ENCODE measurements at places on chromosomes 1 and 21.

GRCh38 chr1:22788254-22788661 lies 77.6 kb downstream of the EPHB2 start:
- DNase-seq: no peak

DNA sequence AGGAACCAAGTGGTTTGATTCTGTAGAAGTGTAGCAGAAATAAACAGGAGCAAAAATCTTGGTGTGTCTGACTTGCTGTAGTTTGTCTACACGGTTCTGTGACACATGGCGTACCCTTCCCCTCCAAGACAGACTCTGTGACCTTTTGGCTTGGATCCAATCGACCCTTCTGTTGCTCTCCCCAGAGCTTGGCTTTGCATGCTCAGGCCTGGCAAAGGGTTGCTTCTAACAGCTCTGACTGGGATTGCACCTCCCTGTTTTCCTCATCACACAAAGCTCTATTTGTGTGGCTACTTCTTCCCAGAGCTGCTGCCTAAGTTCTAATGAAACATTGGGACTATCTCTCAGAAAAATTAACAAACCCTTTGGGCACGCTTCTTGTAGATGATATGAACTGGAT lies 24.0 kb downstream of the NGF start:
- DNase-seq: no peak

GRCh38 chr1:98688110-98688739 lies 26.7 kb downstream of the SNX7 start:
- no peak for DNase-seq

- DNase-seq: no peak
Measured at GRCh38 chr1:9233241-9233941, 1.2 kb upstream of the H6PD start.

- DNase-seq: no peak
Measured at GRCh38 chr1:156922986-156923669, 2.7 kb downstream of the LRRC71 start.

DNA sequence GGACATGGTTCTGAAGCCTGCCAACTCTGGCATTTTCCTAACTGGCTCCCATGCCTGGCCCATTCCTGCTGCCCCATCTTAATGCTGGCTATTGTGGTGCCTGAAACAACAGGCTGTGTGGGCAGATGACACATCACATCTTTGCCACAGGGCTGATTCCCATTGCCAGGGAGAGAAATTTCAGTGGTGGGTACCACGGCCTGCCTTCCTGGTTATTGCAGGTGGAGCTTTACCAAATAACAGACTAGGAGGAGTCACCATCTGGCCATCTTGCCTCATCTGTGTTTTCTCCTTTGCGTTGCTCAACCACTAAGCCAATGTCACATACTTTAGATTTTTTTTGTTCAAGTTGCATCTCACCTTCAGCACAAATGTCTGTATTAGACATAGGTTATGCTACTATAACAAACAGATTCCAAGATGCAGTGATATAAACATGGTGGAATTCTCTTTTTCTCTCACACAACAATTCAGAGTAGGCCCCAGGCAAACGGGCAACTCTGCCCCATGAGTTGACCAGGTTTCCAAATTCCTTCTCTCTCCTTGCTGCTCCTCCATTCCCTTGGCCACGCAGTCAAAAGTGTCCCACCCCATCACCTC lies 14.1 kb downstream of the CDA start:
- no peak for DNase-seq

DNA sequence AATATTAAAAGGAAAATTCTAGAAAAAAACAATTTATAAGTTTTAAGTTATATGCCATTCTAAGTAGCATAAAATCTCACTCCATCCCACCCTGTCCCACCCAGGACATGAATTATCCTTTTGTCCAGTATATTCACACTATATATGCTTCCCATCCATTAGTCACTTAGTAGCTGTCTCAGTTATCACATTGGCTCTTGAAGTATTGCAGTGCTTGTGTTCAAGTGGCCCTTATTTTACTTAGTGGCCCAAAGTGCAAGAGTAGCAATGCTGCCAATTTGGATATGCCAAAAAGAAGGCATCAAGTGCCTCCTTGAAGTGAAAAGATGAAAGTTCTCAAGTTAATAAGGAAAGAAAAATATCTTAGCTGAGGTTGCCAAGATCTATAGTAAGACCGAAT lies 192.3 kb downstream of the KCNT2 start:
- DNase-seq: no peak

DNA sequence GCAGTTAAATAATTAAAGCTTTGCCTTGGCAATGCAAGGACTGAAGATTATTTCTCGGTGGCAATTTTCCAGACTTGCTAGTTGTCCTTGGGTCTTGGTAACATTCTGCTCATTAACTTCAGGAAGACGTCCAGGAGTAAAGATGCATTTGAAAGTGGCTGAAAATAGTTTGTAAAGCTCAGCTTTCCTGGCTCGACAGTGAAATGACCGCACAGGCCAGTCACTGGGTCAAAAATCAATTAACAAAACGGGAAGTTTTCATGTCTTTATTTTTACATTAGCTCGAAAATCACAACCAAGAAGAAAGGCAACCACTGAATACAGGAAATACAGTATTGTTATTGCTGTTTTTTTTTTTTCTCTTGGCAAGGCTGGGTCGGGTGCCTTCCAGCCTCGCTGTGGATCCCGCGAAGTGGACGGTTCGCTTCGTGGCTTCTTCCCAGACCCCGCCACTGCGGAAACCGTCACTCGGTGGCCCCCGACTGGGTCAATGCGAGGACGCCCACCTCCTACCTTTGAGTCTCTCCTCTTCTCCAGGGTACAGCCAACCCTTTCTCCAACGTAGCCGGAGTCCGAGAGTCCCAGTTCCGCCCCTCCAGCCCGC lies 479 bp upstream of the SNX7 start:
- DNase-seq: no peak

GRCh38 chr1:25810341-25811299 lies 9.1 kb upstream of the MTFR1L start:
- peak; percentile 72 for DNase-seq

DNA sequence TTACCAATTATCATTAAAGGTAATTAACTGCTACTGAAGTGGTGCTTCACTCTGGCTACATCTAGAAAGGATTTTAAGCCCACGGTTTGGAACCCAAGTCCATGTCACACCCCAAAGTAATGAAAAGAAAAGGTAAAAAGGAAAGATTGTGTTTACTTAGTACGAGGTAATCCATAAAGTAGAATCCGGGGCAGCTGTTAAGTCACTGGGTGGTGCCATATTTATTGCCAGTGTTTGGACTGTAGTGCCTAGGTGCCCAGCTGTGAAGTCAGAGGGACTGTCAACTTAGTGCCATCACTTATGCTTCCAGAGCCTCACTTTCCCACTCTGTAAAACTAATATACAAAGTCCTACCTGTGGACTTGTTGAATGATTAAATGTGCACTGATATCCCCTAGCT lies 52.2 kb upstream of the GRHL3 start:
- DNase-seq: no peak

- DNase-seq: peak; percentile 61
Measured at GRCh38 chr21:15065392-15066122, 757 bp upstream of the NRIP1 start.

GRCh38 chr1:152162792-152163463 lies 3.9 kb upstream of the RPTN start:
- no peak for DNase-seq

GRCh38 chr1:220797553-220797952 lies 10.8 kb downstream of the MTARC1 start:
- DNase-seq: no peak

DNA sequence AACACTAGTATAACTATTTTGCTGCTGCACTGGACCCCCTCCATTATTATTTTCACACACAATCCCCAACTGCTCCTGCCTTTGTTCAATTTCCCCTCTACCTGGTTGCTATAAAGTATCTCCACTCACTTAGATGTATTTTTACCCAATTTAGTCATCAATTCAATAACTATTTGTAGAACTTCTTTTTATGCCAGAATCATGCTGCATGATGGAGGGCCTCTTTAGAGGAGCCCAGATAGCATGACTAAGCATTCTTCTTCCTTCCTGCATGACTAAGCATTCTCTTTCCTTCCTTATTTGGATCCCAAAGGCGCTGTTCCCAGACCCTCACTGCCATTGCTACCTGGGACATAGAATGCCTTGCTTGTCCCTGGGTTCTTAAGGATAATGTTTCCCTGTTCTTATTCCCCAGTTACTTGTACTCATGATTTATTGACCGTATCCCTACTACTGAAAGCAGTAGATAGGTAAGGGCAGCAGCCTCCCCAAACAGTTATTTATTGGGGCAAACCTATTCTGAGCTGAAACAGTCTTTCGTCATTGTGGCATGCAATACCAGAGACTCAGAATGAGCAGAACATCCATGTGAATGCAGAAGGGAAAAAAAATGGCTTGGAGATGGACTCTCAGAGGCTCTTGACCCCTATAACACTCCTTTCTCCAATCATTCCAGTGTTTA lies 89.3 kb upstream of the AKT3 start:
- no peak for DNase-seq

DNA sequence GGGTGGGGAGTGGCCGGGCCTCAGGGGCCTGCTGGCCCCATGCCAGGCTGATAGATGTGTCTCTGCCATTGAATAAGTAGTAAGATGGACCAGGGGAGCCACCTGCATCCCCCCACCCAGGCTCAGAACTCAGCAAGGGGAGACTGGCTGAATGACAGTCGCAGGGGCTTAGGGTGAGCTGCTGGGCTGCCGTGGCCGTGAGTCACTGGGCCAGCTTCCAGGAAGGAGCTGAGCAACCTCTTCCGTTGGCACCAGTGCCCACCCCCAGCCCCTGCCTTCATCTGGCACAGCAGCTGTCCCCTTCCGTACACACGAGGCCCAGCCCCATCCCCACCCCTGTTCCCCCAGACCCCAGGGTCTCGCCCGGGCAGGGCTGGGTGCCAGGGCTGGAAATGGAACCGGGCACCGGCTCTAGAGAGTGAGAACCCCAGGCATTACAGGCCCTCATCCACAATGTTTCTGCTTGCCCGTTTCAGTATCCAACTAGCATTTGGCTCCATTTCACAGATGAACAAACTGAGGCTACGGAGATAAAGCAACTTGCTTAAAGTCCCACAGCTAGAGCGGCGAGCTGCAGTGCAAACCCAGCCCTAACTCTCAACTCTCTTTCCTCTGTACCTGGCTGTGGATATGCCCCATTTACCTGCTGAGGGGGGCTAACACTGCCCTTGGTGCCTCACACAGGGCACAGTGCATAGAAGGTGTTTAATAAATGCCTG lies 10.2 kb downstream of the WNT4 start:
- no peak for DNase-seq

- no peak for DNase-seq
Measured at GRCh38 chr1:65434760-65435159, 14.3 kb downstream of the LEPR start.

DNA sequence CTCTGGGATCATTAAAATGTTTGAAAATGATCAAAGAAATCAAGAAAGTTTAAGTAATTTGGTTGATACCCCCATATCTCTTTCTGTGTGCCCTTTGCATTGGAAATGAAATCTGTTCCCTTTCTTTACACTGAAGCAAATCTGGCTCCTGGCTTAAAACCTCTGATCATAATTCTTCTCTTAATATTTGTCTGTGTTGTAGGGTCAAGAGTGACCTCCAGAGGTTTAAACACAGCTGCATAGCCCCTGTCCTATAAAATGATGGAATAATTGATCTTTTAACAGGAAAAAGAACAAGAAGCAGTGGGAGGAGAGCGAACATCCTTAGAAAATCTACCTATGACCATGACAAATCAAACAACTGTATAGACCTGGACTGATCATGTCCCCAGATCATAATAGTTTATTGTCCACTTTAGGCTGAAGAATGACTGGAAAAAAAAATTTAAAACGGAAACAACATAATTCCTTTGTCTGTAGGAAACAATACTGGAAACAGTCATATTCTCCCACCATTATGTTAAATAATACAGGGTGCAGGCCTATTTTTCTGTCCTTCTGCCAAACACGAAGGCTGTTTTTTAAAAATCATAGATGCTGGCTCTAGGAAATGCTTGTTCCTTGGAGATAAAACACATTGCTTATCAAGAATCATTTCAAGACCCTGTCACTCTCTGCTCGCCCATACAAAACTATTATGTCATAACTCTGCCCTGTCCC lies 184.3 kb downstream of the NEGR1 start:
- no peak for DNase-seq

DNA sequence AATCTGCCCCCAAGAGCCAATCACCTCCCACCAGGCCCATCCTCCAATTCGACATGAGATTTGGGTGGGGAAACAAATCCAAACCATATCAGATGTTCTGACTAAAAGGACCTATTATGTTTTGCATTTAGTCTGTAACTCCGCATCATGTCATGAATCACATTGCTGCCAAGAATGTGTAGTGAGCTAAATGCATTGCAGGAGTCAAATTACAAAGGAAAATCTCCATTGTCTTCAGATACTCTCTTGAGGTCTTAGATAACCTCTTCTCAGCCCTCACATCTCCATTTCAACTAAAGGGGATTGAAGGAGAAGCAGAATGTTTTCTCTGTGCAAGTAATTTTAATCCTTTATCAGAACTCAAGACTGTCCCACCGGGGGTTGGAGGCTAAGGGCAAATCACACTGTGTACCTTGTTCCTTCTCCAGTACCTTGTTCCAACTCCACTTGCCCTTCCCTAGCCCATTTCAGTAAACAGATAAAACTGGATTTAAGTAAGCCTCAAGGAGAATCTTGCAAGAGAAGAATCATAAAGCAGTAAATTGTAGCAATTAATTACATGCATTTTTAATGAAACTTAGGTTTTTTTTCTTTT lies 34.1 kb downstream of the EXTL2 start:
- no peak for DNase-seq

DNA sequence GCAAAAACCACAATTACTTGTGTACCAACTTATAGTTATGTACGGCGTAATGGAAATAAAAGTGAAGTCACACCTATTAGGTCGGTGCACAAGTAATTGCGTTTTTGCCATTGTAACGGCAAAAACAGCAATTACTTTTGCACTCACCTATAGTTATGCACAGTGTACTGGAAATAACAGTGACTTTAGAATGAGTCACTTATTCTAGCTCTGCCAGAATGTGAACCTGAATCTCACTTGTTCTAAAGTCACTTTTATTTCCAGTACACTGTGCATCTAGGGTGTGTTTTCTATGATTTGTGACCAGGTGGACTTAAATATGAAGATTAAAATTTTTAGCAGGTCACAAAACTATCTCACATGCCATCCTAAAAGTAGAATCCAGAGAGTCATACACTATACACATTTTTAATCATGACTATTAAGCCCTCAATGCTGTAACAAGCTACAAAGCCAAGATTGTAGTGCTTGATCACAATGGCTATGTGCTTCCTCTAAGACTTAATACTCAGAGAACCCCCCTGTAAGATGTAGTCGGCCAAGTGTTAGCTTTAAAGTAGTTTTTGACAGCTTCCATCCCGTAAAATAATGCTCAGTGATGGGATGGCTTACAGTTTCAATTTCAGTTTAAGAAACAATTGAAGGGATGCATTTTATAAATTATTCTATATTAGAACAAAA lies 218.8 kb downstream of the NEGR1 start:
- no peak for DNase-seq

GRCh38 chr1:187996780-187997179 lies 1168.0 kb downstream of the PLA2G4A start:
- DNase-seq: no peak

- no peak for DNase-seq
Measured at GRCh38 chr1:201525193-201525778, 13.6 kb upstream of the NAV1 start.

- no peak for DNase-seq
Measured at GRCh38 chr21:42188663-42189062, 30.3 kb upstream of the ABCG1 start.

- DNase-seq: no peak
Measured at GRCh38 chr21:18744840-18745239, 341.3 kb upstream of the TMPRSS15 start.
